ENCODE measurements at places on chromosomes 1 and 21. TPM values are rescaled to one million over a fixed set of nuclear protein-coding genes. Genes with fewer than 3 reads are reported as not detected.

- no peak for DNase-seq
Observed at GRCh38 chr1:111565968-111566367, 53.6 kb upstream of the RAP1A start.

Gene ITLN2
- not detected for total RNA-seq

DNA sequence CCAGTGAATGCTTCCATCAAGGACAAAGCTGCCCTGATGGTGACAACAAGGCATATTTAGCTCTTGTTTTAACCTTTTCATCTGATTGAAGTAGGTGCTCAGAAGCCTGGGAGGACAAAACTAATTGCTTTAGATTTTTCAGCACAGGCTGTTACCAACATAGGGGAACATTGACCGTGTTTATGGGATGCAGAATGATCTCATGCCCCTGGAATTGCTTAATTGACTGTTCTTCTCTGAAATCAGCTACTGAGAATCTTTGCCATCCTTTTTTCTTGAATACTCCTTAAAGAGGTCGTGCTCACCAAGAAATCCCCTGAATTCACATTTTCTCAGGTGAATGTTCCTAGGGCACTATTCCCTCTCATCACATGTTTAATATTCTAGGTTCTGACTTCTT, 95.9 kb upstream of the CCDC190 start:
- peak; percentile 15 for DNase-seq

GRCh38 chr1:192589813-192590212, 14.2 kb downstream of the RGS1 start:
- DNase-seq: no peak

Gene ZBTB40
- 10.6 TPM for total RNA-seq

Gene LAX1
- not detected for total RNA-seq

GRCh38 chr1:204837440-204838084, 33.1 kb upstream of the NFASC start:
- no peak for DNase-seq

Gene LDLRAD1
- not detected for total RNA-seq

- no peak for DNase-seq
Observed at GRCh38 chr1:244960904-244961303, 96.6 kb upstream of the HNRNPU start.

- no peak for DNase-seq
Observed at GRCh38 chr1:159352436-159352835, 50.3 kb downstream of the FCER1A start.

Gene ZBTB37
- total RNA-seq: 4.8 TPM

DNA sequence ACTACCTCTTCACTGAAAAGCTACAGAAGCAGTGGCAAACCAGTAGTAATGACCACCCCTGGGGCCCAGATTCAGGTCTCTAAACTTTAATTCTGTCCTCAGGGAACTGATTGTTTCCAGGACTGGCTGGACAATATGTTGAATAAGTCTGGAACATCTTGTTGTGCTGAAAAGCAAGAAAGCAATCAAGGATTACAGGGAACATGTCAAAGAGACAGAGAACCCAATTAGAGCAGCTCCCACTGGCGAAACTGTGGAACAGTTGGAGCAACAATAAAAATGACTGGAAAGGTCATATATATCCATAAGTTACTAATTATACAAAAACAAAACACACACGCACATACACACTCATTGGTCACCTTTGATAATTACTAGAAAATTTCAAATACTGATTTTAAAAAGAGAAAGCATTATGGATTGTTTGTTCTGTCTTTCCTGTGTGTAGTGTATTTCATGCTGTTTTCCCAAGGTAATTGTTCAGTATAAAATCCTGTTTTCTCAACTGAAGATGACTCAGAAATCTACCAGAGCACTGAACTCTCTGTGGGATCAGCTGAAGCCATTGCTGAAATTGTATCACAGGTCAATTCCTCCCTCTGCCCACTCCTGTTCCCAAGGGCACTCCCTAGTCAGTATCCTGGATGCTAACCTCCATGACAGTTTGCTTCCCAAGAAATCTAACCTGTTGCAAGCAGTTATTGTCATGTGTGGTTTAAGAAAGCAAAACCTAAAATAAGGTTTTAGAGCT, 83.6 kb upstream of the RGS1 start:
- DNase-seq: no peak

DNA sequence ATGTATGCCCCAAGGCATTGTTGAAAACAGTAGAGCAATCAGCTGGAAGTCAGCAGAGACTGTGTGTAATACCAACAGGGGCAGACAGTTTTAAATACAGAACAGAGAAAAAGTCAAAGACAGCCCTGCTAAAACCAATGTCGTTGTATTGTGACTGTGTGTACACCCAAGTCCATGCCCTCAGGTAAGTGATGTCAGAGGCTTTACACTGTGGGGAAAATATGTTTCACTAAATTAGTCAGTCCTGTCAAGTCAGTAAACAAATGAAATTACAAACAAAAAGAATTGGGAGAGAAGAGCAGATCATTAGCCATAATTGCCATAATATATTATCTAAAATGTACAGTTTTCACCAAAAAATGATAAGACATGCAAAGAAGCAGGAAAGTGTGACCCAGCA, 2.4 kb upstream of the CYP2J2 start:
- no peak for DNase-seq

DNA sequence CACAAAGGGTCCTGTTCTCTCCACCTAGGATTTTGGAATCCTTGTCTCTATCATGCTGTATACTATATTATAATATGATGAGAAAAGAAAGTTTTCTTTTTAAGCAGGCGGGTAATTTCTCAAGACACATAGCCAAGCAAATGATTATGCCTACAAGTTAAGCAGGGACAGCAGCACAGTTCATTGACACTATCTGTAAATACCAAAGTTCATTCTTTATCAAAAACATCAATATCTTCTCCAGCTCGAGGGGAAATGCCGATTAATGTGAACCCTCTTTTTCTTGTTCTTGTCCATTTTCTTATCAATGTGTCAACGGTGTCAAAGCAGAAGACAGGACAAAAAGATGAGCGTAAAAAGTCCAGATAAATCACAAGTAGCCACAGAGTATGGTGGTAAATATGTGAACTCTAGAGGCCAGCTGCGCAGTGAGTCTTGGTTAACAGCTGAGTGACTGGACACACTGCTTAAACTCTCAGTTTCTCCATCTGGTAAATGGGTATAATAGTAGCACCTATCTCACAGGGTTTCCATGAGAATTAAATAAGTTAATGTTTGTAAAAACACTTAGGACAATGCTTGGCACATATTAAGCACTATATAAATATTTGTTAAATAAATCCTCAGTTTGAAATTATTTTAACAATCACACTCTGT, 30.9 kb downstream of the LPAR3 start:
- DNase-seq: no peak

All from SJSA1 (cell line).